Stimulated activated CD8-positive, alpha-beta memory T cell treated with anti-CD3 and anti-CD28 coated beads, Interleukin-12 subunit alpha, Interleukin-12 subunit beta, amount 100 ng/mL, for 1 hour (primary cell): ENCODE measurements at places on chromosomes 5 and 9.

GRCh38 chr5:177089127-177089526 is 2.4 kb downstream of the FGFR4 start:
- DNase-seq = no peak

GRCh38 chr5:103475629-103476240 is 86.9 kb downstream of the NUDT12 start:
- no peak for DNase-seq

- peak; percentile 60 for DNase-seq
Observed at GRCh38 chr9:130128251-130128650, 44.0 kb upstream of the NCS1 start.

DNA sequence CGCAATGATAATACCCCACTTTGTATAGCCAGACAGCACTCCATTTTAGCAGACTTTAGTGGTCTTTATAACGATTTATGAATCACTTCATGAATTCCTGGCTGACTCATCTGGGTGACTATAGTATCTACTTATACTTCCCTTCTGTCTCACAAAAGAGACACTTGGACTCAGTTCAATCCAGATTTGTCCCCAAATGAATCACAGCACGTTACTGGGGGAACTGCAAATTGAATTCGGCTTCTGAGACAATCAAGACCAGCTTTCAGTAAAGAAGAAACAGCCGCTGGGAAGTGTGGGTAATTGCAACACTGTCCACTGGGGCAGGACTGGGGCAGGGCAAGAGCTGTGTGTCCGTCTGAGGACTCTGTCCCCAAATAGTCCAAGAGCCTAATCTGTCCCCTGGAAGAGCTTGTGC is 337.3 kb upstream of the RFX3 start:
- no peak for DNase-seq

- DNase-seq = no peak
Observed at GRCh38 chr9:1327467-1327866, 277.3 kb downstream of the DMRT2 start.

DNA sequence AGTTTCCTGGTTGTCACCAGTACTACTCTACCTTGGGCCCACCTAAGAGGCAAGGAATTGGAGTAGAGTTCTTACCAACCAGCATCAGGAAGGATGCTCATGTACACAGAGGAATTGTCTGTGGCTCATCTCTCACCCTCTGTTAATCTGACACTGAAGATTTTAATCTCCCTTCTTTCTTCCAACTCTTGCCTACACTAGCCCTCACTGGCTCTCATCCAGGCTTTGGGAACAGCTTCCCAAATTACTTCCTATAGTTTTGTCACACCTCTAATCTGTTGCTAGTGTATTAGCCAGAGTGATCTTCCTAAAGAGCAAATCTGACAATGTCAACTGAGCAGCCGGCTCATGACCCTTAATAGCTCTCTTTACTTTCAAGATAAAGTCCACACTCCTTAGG is 218.7 kb upstream of the TRIM32 start:
- DNase-seq = no peak

GRCh38 chr9:36970007-36970888 is 63.8 kb downstream of the PAX5 start:
- DNase-seq = no peak

DNA sequence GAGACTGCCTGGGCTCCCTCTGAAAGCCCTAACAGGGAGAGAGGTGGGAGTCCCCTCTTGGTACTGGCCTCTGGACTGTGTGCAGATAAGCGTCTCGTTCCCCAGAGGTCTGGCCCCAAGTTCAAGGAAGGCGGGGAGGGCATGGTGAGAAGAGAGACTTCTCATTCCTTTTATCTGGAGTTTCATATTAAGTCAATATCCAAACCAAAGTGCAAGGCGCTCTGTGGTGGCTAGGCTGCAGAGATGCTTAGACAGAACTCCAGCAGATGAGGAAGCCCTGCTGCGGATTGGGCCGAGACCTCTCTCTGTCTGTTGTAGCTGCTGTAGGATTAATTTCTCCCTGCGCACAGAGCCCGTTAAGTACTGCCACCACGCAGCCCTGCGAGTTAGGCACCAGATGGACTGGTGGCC is 16.0 kb downstream of the MVB12B start:
- DNase-seq = no peak

DNA sequence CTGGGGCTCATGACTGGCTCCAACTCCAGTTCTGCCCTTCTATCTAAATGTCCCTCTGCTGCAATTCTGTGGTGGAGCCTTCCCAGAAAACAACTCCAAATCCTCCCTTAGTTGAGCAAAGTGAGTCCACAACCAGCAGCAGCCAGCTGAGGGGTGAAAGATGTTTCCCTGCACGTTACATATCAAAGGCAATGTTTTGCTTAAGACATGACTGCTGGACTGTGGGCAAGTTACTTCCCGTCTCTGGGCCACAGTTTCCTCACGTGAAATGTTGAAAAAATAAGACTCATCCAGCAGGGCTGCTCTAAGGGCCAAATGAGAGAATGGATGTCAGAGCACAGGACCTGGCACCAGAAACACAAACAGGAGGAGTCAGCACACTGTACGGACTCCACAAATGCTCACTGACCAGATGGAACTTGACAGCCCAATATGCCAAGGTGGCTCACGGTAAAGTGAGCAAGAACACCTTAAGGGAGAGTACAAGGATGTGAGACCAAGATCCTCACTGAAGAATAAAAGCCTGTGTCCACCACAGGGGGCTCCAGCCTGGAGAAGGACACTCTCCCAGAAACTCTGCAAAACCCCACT is 138.4 kb upstream of the ABCA1 start:
- DNase-seq = no peak

DNA sequence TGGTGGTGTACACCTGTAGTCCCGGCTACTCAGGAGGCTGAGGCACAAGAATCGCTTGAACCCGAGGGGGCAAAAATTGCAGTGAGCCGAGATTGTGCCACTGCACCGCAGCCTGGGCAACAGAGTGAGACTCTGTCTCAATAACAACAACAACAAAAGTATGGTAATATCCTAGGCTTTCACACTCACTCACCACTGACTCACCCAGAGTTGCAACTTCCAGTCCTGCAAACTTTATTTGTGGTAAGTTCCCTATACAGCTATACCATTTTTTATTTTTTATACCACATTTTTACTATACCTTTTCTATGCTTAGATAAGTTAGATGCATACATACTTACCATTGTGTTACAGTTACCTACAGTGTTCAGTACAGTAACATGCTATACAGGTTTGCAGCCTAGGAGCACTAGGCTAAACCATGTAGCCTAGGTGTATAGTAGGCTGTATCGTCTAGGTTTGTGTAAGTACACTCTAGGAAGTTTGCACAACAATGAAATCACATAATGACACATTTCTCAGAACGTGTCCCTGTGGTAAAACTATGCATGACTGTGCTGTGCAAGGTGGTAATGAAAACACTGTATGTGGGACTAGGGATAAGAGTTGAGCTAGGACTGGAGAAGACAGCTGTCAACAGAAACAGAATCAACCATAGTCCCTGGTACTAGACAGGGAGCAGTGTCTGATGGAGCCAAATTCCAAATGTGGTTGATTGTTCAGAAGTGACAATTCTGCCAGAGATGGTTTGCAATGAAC is 109.5 kb upstream of the RAD23B start:
- no peak for DNase-seq

- DNase-seq = no peak
Observed at GRCh38 chr5:57824623-57825022, 342.0 kb upstream of the ACTBL2 start.

GRCh38 chr5:89243611-89244010 is 360.6 kb upstream of the MEF2C start:
- no peak for DNase-seq

- DNase-seq = no peak
Observed at GRCh38 chr9:113675475-113675941, 200.6 kb upstream of the ZNF618 start.

DNA sequence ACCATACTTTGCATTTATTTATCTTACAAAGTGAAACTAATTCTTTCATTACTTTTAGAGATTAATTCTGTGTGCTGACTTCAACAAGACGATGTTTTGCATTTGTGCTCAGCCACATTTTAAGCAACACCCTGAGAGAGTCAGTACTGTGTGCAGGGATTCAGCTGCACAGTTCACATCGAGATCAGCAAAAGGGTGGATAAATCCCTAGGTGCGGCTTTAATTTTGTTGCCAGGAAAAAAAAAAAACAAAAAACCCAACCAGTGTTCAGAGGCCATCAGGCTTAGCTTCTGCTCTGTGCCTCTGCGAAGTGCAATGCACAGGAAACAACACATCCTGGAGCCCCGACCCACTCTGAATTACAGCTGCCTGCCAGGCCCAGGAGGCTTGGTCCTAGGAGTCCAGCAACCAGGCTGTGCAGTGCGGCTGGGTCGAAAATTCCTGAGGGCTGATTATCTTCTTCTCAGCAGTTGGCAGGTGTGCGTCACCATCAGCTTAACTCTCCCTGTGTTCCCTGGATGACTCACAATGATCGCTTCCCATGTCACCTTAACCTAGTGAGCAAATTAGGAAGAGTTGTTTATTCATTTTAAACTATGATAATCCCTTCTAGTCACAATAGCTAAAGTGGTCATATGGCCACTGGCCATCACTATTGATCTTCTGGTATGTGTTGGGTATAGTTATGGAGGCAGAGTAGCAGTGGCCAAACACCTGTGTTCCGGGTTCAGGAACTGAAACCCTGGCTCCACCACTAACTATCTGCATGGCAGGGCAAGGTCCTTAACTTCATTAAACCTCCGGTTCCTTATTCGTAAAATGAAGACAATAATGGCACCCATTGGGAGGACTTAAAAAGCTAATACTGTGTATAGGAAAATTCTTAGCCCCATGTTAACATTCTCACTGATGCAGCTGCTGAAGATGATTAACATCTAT is 31.2 kb upstream of the NDUFB6 start:
- no peak for DNase-seq

GRCh38 chr9:96148634-96149532 is 153.1 kb downstream of the HSD17B3 start:
- no peak for DNase-seq

DNA sequence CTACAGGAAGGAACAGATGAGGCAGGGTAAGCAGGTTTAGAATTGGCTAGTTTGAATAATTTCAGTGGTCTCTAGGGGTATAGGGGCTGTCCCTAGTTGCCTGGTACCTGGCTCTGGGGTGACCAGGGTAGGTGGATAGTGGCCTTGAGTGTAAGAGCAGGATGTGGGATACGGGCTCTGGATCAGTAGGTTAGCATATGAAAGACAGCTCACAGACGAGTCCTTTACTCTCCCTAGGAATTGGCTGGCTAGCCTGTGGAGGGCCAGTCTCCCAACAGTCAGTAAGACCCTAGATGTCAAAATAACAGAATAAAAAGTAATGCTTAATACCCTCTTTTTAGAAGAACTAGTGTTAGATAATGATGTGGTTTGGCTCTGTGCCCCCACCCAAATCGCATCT is 16.6 kb upstream of the C9orf152 start:
- no peak for DNase-seq

GRCh38 chr5:5523066-5523505 is 100.6 kb downstream of the ICE1 start:
- no peak for DNase-seq

- no peak for DNase-seq
Observed at GRCh38 chr5:87403409-87403808, 9.3 kb downstream of the CCNH start.

- DNase-seq = no peak
Observed at GRCh38 chr5:173969167-173970049, 19.6 kb upstream of the C5orf47 start.

DNA sequence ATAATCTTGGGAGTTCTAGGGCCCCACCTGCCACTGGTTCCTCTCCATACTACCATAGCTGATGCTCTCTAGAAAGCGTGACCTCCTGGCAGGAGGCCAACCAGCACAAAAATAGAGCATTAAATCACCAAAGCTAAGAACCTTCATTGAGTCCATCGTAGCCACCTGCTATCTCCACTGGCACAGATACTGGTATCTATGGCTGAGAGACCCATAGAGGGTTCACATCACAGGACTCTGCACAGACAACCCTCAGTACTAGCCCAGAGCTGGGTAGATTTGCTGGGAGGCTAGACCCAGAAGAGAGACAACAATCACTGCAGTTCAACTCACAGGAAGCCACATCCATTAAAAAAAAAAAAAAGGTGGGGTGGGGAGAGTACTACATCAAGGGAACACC is 509.1 kb downstream of the DTWD2 start:
- no peak for DNase-seq

GRCh38 chr9:38053697-38054461 is 15.1 kb downstream of the SHB start:
- no peak for DNase-seq

DNA sequence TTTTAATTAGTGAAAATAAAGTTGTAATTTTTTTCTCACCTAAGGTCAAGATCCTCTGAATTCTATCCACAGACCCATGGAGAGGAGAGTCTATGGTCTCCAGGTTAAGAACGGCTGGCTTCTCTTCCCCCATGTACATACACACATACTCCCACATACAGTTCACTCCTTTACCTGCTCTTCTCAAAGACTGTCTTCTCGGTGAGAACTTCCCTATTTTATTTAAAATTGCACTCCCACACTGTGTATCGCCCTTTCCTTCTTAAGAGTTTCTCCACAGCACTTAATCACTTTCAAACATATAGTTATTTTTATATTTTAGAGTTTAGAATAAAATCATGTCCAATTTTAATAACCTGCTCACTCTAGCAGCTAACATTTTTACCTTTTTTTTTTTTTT is 3.6 kb upstream of the JADE2 start:
- no peak for DNase-seq

DNA sequence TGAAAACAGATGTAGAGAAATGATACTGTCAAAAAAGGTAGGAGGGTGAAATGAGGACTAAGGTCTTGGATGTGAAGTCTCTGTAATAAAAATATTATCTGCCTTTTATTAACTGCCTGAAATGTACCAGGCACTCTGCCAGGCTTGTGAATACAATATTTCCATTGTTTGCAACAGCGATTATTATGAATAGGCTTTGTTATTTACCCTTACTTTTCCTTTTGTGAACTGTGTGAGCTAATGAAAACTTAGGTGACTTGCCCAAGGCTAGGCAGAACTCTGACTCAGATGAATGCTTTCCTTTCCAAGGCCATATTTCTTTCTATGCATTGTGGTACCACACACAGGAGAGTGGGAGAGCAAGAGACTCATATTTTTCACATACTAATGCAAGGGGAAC is 204.1 kb downstream of the CDH12 start:
- no peak for DNase-seq
